ENCODE measurements at places on chromosomes 3 and 15.
A peak's percentile ranks its signal among the peaks of the same experiment; 100 is the strongest.

- ATAC-seq: no peak
These were observed 76.6 kb downstream of the IL12A start for GRCh38 chr3:160065282-160065681.

GRCh38 chr3:59517388-59517787 is 467.6 kb upstream of the CFAP20DC start:
- ATAC-seq: no peak

DNA sequence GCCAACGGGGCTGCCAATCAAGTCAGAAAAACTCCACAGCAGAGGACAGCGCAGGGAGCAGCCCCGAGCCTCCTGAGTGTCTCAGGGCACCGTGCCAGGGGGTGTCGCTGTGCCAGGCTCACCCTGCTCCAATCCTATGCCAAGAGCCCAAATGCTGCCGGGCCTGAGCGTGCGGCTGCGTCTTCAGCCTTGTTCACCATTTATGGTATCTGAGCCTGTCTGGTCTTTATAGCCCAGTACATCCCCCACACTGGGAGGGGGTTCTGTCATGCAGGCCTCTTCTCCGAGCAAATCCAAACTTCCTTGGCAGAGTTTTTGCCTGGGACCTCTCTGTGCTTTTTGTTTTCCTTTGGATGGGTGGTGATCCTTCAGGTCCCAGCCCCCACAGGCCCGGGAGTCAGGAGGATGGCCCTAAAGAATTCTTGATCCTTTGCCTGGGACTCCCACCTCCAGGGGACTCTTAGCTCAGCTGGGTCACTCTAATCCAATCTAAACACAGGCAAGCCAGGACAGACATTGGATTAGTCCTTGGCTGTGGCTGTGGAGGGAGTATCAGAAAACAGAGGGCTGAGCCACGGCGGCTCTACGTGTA is 135.1 kb upstream of the HACD2 start:
- ATAC-seq: peak; percentile 75

DNA sequence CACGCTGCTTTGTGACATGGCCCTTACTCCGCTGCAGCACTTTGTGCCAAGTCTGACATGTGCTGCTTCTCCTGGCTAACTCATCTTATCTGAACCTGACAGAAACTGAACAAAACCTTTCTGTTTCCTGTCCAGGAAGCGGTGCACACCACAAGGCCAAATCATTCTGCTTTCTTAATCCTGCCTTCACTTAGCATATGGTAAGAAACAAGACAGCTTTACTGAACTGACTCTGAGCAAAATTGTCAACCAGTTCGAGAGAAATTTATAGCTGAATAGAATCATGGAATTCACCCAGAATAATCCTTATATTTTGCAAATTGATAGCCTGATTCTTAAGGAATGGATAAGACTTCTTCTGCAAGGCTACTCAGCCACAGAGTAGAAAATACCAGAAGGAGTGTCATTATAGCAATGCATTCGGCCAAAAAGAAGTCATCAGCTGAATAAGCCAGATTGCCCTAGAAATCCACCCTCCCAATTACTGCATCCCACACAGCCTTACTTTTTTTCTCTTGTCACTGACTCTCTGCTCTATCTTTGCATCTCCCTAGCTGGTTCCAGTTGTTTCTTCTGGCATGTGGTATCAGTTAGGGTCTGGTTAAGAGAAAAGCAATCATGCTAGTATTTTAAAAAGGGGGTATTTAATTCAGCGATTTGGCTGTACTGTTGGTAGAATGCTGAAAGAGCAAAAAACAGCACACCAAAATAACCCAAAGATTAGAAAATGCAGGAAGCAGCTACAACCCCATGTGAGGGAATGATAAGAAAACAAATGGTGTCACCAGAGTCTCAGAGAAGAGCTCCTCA is 41.6 kb upstream of the STRIT1 start:
- ATAC-seq: no peak

DNA sequence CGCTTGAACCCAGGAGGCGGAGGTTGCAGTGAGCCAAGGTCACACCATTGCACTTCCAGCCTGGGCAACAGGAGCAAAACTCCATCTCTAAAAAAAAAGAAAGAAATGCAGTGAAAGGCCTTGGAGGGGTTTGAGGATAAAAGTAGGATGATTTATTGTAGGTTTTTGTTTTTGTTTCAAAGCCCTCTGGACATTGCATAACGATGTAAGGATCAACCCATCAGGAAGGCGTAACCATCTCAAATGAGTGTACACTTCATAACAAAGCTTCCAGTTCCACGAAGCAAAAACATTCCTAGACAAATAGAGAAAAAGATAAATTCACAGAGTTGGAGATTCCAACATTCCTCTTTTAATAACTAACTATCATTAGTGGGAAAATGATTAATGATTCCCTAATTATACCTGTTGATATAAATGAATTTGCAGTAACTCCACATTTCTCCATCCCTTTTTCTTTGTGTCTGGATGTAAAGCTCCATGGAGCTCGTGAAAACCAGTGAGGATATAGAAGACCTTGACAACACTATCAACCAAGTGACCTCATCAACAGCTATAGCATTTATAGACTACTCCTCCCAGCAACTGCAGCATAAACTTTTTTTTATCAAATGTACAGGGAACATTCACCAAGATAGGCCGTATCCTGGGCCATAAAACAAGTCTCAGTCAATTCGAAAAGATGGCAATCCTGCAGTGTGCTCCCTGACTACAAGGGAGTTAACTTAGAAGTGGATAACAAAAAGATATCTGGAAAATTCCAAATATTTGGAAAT is 48.7 kb upstream of the PPP4R2 start:
- ATAC-seq: no peak

DNA sequence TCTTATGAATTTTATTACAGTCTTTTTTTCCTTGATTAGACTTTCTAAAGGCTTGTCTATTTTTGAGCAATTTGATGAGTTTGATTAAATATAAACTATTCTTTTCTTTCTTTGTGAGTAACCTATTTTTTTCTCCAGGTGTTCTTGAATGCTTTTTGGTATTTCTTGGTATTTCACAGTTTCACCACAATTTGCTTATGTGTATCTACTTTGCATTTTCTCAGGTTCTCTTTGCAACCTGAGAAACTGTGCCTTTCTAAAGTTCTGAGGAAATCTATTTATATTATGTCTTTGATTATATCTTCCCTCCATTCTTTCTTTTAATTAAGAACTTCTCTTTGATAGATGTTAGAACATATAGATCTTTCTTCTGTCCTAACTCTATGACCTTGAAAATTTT is 117.1 kb upstream of the MLF1 start:
- ATAC-seq: no peak

GRCh38 chr15:63043335-63044076 is 959 bp downstream of the TPM1 start:
- ATAC-seq: no peak

DNA sequence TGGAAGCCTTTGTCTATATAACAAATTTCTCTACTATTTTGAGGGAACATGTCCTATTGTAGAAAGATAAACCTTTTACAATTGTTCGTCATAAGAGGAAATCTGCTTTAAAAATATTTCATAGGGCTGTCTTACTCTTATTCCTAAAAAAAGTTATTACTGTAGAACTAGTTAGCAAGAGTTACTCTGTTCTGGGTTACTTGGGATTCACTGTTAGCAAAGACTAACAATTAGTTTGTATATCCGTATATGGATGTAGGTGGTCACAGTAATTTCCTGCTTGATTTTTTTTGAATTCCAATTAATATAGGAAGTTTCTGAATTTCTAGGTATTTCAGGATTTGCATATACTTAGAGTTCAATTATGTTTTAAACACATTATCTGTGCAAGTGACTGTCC is 413.5 kb downstream of the RBMS3 start:
- no peak for ATAC-seq

- no peak for ATAC-seq
These were observed 200.6 kb downstream of the EDEM1 start for GRCh38 chr3:5388091-5388490.
